ENCODE measurements at places on chromosomes 4 and X. TPM values are rescaled to one million over a fixed set of nuclear protein-coding genes. Genes with fewer than 3 reads are reported as not detected.

The NAT8L gene
- polyA plus RNA-seq, result 3.7 TPM

The SPATA4 gene
- 4.7 TPM for polyA plus RNA-seq

The STS gene
- 35.7 TPM for polyA plus RNA-seq

The EMCN gene
- polyA plus RNA-seq, result 3.4 TPM

The RHOXF2 gene
- polyA plus RNA-seq, result 0.97 TPM

The FAM9C gene
- not detected for polyA plus RNA-seq

The PASD1 gene
- not detected for polyA plus RNA-seq

The DDIT4L gene
- 1.8 TPM for polyA plus RNA-seq

The HELT gene
- not detected for polyA plus RNA-seq

The RAB33A gene
- polyA plus RNA-seq, result 40.4 TPM

The ZXDA gene
- 1.5 TPM for polyA plus RNA-seq

The HSD17B11 gene
- 35.5 TPM for polyA plus RNA-seq

The AFM gene
- not detected for polyA plus RNA-seq

The TRIM60 gene
- polyA plus RNA-seq, result not detected

The WNK3 gene
- 11.7 TPM for polyA plus RNA-seq

The SPACA5 gene
- not detected for polyA plus RNA-seq

The PNMA3 gene
- 4.1 TPM for polyA plus RNA-seq

The ZNF630 gene
- 1.3 TPM for polyA plus RNA-seq

The CNOT6L gene
- 6.2 TPM for polyA plus RNA-seq

The PDZD4 gene
- polyA plus RNA-seq, result 2.1 TPM

The NPY2R gene
- 0.63 TPM for polyA plus RNA-seq

The GUCY1B1 gene
- 81.6 TPM for polyA plus RNA-seq

The TCEAL6 gene
- polyA plus RNA-seq, result 28.3 TPM

The SSX2B gene
- not detected for polyA plus RNA-seq

The EBP gene
- polyA plus RNA-seq, result 134 TPM

The GYPA gene
- not detected for polyA plus RNA-seq

All from Purkinje cell (primary cell).